HFFc6 (cell line): ENCODE measurements at places on chromosomes 5 and 9. TPM values are rescaled to one million over a fixed set of nuclear protein-coding genes. Genes with fewer than 3 reads are reported as not detected.

IFNE gene
- total RNA-seq = 0.86 to 1.6 TPM (median 1.1 TPM) in 3 replicates

DNA sequence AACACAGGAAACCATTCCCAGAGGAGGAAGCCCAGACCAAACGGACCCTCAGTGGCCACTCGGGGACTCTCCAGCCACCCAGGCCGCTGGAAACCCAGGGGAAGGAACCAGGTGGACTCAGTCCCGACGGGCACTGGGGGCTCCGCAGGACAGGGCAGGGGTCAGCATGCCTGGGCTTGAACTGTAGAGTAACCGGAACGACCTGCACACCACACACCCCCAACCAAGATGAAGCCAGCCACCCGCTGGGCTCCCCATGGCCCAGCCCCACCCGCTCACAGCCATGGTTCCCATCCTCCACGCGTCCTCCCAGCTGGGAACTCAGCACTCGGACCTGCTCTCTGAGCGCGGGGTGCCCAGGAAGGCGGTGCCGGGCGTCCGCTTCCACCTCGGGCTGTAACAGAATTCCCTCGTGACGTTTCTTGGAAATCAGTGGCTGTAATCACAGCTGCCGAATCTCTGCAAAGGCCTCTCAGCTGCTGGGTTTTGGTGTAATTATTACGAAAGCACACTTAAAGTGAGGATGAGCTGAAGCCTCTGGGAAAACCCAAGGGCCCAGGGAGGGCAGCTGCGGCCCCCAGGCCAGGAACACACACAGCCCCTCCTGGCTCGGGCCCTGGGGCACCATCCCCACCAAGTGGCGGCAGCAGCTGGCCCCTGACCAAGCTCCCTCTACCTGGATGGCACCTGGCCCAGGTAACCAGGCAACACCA lies 13.8 kb downstream of the NACC2 start:
- DNase-seq = no peak

FOXD4L4 gene
- total RNA-seq = 0.10 TPM in 1 of 3 replicates, not detected in the others

PCDHGA12 gene
- 7.7 to 20.1 TPM (median 8.3 TPM) in 3 replicates for total RNA-seq

- no peak for DNase-seq
Measured at GRCh38 chr9:31519424-31519823, 865.0 kb upstream of the ACO1 start.

PCSK5 gene
- 0.12 to 0.37 TPM (median 0.28 TPM) in 3 replicates for total RNA-seq

RNF183 gene
- total RNA-seq = not detected in 3 replicates

ECSCR gene
- total RNA-seq = 0.47 to 0.78 TPM (median 0.60 TPM) in 3 replicates

GRCh38 chr5:176902911-176903664 lies 3.9 kb upstream of the HK3 start:
- DNase-seq = no peak

GRCh38 chr5:2989517-2989916 lies 238.0 kb upstream of the IRX2 start:
- no peak for DNase-seq

PCDHGB1 gene
- total RNA-seq = 2.6 to 4.3 TPM (median 2.7 TPM) in 3 replicates
